ENCODE measurements at places on chromosomes 11 and 22.

GRCh38 chr11:30605036-30605605, 19.0 kb upstream of the MPPED2 start:
- no peak for DNase-seq

- DNase-seq = no peak
Observed at GRCh38 chr11:71482216-71482615, 29.2 kb downstream of the NADSYN1 start.

DNA sequence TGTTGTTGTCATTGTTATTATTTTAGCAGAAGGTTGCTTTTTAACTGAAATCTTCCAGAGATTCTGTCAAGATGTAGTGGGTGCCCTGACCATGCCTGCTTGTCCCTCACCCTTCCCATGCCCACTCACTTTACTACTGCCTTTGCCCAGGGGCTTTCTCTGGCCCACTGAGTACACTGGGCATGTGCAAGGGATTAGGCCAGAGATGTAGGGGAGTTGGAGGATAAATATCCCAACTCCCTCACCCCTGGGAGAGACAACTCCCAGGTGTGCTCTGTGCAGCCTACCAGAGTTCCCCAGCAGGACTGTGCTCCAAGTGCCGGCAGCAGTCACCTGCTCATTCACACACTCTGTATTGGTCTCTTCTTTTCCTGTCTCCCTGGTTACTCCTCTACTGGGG, 559.1 kb downstream of the MIAT start:
- DNase-seq = no peak

- no peak for DNase-seq
Observed at GRCh38 chr11:65456418-65456817, 33.8 kb downstream of the NEAT1 start.

- DNase-seq = peak; percentile 39
Observed at GRCh38 chr11:11427542-11427941, 74.5 kb upstream of the CSNK2A3 start.

DNA sequence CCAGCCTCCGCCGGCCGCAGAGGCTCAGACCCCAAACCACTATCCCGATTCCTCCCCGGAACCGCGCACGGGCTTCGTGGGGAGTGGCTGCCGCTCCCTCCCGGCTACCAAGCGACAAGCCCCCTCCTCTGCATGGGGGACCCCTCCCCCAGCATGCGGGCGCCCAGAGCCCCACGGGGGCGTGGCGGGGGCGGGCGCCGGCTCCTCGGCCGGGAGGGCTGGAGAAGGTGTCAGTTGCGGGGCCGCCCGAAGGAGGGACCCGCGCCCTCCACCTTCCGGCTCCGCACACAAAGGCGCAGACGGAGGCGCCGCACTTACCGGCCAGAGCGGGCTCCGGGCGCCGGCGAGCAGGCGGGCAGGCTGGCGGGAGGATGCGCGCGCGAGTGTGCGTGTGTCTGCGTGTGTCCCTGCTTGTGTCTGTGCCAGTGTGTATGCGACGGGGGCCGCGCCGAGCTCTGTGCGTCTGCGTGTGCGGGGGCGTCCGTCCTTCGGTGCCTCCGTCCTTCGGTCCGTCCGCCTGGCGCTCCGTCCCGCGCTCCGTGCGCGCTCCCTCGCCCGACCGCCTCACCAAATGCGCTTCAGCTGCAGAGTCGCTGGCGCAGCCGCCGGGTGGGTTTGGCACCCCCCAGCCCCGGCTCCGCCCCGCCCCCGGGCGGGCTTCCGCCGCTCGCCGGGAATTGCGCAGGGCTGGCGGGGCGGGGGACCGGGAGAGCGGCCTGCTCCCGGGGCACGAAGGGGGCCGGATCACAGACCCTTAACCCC, at the start of gene PTPN5:
Gene PTPN5 (minus strand): TSS at position 592 of the 762 bp plus-strand sequence. CDS start 19,840 bp downstream, outside the sequence.
- no peak for DNase-seq

- DNase-seq = no peak
Observed at GRCh38 chr11:59012398-59013265, 73.3 kb downstream of the GLYATL1 start.

GRCh38 chr11:19345519-19345847, 104.7 kb upstream of the E2F8 start:
- DNase-seq = no peak

DNA sequence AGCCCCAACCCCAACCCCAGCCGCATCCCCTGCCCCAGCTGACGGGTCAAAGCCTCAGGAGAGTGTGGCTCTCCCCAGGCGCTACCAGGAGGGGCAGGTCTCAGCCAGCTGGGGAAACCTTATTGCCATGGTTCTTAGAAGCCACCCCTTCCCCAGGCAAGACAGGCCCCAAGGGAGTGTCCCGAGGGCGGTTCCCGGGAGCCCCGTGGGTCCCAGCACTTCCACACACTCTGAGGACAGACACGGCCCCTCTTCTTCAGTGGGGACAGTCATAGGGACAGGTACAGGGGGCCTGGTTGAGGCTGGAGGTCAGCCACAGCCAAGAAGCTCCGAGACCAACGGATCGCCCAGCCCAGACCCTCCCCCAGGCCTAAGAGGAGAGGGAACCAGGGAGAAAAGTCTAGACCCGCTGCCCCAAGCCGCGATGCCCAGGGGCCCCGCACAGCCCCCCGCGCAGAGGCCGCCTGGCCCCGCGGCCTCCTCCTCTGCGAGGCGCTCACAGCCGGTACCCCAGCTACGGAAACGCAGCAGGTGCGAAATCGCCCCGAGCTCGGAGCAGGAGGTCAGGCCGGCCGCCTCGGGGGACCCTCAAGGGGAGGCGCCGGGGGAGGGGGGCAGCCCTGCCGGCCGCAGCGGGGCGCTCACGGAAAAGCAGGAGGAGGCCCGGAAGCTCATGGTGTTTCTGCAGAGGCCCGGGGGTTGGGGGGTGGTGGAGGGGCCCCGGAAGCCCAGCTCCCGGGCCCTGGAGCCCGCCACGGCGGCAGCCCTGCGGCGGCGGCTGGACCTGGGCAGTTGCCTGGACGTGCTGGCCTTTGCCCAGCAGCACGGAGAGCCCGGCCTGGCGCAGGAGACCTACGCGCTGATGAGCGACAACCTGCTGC, 2.6 kb downstream of the KLHDC7B start:
- no peak for DNase-seq

DNA sequence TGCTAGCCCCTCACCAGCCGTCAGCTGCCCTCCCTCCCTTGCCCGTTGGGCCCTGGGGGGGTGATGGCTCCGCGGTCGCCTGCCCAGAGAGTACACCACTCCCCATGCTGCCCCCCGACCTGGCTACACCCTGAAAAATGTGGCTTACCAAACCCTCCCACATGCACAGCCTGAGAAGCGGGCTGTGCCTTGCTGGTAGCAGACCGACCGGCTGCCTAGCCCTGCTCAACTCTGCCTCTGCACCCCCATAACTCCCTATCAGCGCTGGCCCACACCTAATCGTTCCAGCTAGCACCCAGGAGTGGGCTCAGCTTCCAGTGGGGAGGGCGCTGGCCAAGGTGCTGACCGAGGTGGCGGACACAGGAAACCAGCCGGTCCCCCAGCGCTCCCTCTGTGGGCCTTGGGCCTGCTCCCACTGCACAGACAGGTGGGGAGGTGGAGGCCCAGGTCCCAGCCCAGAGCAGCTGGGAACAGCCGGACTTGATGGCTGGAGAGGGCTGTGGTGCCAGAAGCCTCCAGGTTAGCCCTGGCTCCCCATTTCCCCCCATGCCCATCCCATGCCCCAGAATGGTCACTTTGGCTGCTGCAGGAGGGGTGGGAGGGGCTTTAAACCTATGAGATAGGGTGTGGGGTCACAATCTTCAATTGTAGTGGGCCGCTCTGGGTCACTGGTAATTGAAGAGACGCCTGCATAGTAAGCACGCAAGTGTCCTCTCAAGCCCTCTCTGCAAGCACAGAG, 32.1 kb upstream of the PRODH start:
- DNase-seq = no peak

DNA sequence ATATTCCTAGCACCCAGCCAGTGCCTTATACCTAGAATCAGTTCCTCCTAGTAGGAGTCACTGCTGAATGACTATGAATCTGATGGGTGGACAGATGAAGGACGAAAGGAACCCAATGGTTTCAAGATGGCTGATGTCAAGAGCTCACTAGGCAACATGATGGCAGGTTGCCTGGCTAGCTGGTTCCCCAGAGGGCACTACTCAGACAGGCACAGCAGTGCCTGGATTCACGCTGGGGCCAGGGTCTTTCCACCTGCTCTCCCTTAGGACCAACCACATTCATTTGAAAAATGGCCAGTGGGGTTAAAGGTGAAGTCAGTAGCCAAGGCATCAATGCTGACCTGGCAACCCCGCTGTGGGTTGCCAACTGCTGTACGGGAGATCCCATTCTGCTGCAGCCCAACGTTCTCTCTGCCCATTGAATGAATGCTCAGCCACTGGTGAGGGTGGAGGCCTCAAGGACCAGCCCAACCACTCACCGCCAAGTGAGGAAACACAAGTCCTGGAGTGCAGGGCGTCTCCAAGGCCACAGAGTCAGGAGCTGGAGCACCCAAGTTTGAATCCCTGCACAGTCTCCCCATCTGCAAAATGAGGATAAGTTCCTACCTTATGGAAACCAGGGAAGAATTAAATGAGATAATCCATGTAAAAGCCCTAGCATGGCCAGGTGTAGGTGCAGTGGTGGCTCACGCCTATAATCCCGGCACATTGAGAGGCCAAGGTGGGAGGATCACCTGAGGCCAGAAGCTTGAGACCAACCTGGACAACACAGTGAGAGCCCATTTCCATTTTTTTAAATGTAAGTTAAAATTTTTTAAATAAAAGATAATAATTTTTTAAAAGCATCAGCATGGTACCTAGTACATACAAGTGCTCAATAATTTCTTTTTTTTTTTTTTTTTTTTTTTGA, 12.4 kb downstream of the MYH9 start:
- DNase-seq = no peak

DNA sequence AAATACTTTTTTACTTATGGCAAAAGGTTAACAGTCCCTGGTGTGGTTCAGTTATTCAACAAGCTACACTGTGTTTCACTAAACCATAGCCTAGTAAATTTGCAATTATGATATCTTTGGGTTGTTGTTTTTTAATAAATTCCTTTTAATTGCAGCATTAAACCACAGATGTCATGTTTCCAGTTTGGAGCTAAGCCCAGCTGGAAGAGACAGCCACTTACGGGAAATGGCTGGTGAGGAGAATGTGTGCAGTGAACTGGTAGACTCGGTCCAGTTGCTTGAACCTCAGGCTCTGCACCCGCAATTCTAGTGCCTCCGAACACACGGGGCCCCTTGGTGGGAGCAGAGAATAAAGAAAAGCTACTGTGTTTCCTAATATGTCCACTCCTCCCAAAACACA, 70.8 kb downstream of the WNT11 start:
- DNase-seq = peak; percentile 24

GRCh38 chr11:61158691-61159381, 2.4 kb downstream of the VPS37C start:
- no peak for DNase-seq

DNA sequence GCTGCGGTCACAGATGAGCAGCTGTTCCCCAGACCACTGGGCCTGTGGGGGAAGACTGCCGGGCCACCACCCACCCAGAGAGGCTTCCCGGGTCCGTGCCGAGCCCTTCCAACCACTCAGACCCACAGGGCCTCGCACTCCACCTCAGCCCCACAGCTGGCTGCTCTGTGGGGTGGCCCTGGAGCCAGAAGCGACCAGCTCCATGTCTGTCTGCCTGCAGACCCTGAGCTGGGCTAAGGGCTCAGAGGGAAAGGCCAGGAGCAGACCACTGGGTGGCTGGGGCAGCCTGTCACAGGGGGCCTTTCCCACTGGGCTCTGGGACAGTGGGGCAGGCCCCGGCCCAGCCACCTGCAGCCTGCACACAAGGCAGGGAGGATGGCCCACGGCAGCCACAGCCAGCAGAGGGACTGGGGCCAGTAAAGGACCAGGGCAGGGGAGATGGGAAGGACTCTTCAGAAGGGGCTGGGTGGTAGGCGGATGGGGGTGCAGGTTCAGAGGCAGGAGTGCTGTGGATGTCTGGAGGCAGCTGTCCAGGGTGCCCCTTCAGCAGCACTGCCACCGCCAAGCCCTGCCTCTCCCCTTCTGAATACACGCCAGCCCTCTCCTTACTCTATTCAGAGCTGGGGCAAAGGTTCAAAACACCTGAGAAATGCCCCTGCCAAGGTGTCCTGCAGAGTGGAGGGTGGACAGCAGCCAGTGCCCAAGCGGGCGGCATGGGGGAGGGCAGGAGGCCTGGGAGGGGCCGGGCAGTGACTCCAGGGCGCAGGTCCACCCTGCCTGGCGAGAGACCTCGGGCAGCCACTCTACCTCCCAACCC, 32.2 kb downstream of the GNB1L start:
- no peak for DNase-seq

GRCh38 chr11:115941481-115941993, 437.3 kb upstream of the CADM1 start:
- no peak for DNase-seq

DNA sequence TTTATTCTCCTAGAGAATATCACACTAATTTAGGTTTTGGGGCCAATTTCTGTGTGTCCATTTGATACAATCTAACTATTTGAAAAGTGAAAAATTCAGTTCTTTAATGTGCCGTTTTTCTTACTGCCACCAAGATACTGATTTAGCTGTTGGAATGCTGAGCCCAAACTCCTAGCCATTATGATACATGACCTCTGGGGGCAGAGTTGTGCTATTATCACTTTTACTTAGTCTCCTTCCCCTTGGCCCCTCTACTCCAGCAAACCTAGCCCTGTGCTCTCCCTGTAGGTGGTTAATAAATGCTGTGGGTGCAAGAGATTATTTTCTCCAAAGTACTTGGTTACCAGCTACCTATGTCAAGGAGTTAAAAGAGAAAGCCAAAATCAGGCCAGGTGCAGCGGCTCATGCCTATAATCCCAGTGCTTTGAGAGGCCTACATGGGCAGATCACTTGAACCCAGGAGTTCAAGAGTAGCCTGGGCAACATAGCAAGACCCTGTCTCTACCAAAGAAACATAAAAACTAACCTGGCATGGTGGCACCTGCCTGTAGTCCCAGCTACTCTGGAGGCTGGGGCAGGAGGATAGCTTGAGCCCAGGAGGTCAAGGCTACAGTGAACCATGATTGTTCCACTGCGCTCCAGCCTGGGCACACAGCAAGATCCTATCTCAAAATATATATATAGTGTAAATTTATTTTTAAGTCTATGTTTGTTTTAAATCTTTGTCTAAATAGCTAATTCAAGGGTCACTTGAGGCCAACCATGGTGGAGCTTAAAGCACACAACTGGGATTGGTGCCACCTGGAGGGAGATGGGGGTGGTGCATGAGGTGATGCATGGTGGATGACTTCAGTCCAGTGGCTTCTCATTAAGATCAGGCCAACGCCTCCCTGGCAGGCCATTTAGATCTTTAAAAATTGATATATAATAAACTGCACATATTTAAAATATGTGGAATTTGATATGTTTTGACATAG, 193.2 kb upstream of the PLET1 start:
- no peak for DNase-seq

- no peak for DNase-seq
Observed at GRCh38 chr11:96967616-96968015, 577.8 kb downstream of the JRKL start.

DNA sequence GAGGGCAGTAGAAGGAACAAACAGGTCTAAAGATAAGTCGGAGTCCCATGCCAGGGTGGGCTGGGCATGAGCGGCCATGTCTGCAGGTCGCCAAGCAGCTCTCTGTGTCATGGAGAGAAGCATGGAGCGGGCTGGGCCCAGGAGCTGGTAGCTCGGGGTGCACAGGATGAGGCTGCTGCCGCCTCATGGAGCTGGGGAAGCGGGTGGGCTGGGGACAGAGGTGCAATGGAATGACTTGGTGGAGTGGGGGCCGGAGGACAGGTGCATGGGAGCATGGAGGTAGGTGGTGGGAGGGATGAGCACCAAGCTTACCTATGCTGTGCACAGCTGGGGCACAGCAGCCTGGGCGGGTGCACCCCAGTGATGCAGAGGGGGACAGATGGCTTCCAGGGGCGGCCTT, 3.6 kb downstream of the NRXN2 start:
- no peak for DNase-seq
